ENCODE measurements at places on chromosomes 11 and 22. TPM values are rescaled to one million over a fixed set of nuclear protein-coding genes. Genes with fewer than 3 reads are reported as not detected.
A peak's percentile ranks its signal among the peaks of the same experiment; 100 is the strongest.

Gene SCUBE2
- 1.6 TPM for total RNA-seq

DNA sequence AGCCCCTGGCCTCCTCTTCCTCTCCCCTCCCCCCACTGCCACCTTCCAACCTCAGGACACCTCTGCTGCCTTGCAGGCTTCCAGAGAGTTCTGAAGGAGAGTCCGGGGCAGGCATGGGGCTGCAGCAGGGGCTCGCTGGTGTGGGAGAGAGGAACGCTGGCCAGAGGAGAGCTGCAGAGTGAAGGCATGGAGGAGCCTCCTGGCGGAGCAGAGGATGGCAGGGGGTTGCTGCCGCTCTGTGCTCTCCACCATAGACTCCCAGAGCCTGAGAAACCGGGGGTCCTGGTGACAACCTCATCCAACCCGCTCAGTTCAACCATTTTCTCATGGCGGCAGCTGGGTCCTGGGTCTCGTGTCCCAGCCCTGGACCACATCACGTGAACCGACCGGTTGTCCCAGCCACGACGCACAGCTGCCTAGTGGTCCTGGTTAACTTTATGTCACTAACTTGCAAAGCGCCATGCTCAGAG is 17.5 kb downstream of the MRGPRG start:
- no peak for DNase-seq

- DNase-seq = peak; percentile 65
Measured at GRCh38 chr11:134120921-134121526, 52.2 kb downstream of the JAM3 start.

- peak; percentile 73 for DNase-seq
Measured at GRCh38 chr11:123461164-123461563, 31.1 kb downstream of the GRAMD1B start.

GRCh38 chr22:22200569-22201184 is 43.9 kb upstream of the VPREB1 start:
- no peak for DNase-seq

Gene MTCH2
- total RNA-seq = 75.8 TPM

- DNase-seq = peak; percentile 57
Measured at GRCh38 chr11:111419641-111420327, 40.7 kb upstream of the POU2AF1 start.

- no peak for DNase-seq
Measured at GRCh38 chr11:31913985-31914384, 102.9 kb upstream of the PAX6 start.

- no peak for DNase-seq
Measured at GRCh38 chr22:24009227-24010017, 1.7 kb upstream of the CABIN1 start.

DNA sequence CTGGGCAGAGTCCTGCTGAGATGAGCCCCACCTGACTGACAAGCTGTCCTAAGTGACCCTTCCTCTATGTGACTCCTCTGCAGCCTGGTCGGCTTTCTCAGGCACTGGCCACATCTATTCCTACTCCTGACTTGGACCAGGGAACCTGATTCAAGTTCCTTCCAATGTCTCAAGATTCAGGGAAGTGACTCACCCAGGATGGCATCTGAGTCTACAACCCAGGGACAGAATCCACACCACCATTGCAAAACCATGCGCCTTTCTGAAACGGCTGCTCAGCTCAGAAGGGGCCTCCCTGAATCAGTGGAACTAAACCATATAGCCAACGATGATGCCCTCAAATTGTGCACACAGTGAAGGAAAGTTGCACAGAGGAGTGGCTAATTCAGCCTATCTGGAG is 63.9 kb upstream of the CSNK2A3 start:
- no peak for DNase-seq

Gene DSCAML1
- total RNA-seq = 1.2 TPM

Gene ART1
- total RNA-seq = not detected

- DNase-seq = peak; percentile 60
Measured at GRCh38 chr11:831961-832528, 707 bp upstream of the CD151 start.

DNA sequence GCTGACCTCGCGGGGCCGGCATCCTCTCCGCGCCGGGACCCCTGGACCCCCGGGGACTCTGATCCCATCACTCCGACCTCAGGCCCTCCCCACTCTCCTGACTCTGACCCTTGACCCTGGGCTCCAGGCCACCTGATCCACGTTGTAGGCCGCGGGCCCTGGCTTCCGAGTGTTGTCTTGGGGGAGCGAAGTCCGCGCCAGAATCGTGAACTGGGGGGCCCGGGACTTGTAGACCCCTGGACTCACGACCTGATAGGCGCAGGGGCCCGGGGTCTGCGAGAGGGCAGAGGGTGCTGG is 716 bp upstream of the TYMP start:
- no peak for DNase-seq

Gene OR10D3
- not detected for total RNA-seq

DNA sequence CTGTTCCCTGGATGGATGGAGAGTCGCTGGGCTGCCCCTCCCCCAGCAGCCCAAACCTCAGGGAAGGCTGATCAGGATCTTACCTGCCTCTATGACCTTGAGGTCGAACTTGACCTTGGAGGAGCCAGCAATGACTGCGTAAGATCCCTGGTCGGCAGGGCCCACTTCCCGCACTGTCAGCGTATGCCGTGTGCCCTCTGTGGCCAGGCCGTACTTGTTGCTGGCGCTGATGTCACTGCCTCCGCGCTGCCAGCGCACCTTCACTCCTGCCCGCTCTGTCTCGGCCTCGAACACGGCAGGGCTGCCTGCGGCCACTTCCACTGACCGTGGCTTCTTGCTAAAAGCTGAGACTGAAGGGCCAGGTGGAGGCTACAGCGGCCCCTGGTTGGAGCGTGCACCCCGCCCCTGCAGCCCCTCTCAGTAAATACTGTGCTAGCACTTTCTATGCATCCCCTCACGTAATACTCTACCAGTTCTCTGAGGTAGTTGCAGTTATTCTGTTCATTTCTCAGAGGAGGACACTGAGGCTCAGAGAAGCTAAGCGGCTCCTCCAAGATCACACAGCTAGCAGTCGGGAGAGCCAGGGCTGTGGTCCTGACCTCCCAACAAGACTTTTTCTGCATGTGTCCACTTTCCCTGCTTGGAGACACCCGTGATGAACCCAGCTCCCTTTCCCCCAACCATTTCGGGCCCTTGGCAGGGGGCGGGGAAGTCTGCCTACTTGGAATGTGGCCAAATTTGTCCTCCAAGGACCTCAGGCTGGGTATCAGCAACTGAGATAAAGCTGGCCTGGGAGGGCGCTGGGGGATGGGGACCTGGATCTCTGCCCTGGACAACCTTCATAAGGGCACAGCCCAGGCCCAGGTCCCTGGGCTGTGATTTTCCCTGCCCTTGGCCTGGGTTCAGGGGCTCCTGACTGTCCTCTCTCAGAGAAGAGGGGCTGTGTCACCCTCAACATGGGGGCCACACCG is 1.1 kb downstream of the MYBPC3 start:
- peak; percentile 91 for DNase-seq

- no peak for DNase-seq
Measured at GRCh38 chr22:41598081-41598480, 8.4 kb upstream of the PMM1 start.

Gene KIAA1671
- total RNA-seq = 17.3 TPM

Gene CNGA4
- total RNA-seq = not detected

Gene CHADL
- total RNA-seq = 19.4 TPM

DNA sequence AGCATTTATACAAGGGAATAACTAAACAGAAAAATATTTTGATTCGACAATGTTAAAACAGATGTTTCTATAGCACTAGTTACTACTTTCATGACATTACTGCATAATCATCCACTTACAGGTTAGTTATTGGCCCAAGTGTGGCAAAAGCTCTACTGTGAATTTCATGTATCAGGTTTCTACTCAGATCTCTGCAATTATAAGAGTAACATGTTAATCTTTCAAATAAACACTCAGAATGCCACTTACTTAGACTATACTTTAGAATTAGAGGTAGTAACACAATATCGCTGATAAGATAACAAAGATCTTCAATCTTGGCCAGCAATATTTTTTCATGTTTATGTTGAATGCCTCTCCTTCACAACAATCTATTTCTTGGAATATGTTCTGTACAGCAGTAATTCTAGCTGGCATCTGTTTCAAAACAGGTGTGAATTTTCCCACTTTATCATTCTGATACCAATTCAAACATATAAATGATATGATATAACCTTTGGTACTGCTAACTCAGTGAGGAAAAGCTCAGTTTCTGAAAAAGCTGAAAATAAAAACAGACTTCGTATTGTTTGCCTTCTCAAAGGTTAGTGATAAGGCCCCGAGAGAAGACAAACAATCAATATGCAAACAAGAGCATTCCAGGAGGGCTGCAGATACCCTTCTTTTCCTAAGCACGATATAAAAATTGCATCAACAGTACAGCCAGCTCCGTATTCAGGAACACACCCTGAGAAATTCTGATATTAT is 11.0 kb upstream of the CCDC34 start:
- DNase-seq = no peak

- no peak for DNase-seq
Measured at GRCh38 chr11:13495929-13496328, at the start of gene PTH. Gene PTH (minus strand): TSS chr11:13495997. CDS start chr11:13492855, 3,142 bp downstream.

DNA sequence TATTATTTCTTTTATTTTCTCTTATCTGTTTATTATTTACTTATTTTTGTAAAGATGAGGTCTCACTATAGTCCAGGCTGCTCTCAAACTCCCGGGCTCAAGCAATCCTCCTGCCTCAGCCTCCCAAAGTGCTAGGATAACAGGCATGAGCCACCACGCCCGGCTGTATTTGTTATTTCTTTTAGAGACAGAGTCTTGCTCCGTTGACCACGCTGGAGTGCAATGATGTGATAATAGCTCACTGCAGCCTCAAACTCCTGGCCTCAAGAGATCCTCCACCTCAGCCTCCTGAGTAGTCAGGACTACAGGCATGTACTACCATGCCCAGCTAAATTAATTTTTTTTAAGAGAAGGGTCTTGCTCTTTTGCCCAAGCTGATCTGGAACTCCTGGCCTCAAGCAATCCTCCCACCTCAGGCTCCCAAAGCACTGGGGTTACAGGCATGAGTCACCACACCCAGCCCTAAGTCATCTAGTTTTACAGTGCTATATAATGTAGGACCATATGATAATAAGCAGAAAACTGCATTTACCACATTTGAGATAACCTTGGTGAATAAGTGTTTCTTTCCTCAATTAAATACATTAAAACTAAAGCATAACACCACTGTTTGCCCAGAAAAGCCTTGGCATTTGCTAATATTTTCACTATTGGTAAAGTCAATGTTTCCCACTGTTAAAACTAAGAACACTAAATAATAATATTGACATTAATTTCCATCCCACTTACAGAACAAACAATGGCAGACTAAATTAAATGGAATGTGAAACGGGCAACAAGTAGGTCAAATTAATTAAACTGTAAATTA is 127.5 kb downstream of the SIK3 start:
- no peak for DNase-seq

Gene PARVA
- 81.8 TPM for total RNA-seq

GRCh38 chr22:25380122-25380747 is 160.8 kb downstream of the CRYBB2 start:
- no peak for DNase-seq

GRCh38 chr11:208181-208916 is 841 bp downstream of the RIC8A start:
- DNase-seq = peak; percentile 94

Gene IL10RA
- total RNA-seq = 11.2 TPM

Gene ACTN3
- not detected for total RNA-seq
